ENCODE measurements at places on chromosomes 13 and 19.
A peak's percentile ranks its signal among the peaks of the same experiment; 100 is the strongest.

GRCh38 chr13:80618781-80619180 is 277.9 kb upstream of the SPRY2 start:
- no peak for DNase-seq

- no peak for DNase-seq
These were observed 1779.2 kb upstream of the MIR17HG start for GRCh38 chr13:89568276-89568675.

DNA sequence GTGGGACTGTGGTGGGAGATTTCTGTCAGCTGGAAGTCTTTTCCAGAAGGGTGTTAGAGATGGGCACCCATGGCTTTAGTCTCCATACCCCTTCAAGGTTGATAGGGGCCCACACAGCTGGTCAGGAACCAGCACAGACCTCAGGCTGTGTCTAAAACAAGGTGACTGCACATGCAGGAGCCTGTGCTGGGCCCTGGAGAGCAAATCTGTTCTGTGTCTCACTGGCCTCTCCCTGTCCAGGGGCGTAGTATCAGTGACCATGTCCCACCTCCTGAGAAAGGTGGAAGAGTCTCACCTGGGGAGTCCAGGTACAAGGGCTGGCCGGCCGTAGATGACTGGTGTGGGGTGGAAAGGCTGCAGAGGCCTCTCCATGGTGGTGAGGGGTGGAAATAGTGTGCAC is 19.4 kb downstream of the ZNF175 start:
- no peak for DNase-seq

DNA sequence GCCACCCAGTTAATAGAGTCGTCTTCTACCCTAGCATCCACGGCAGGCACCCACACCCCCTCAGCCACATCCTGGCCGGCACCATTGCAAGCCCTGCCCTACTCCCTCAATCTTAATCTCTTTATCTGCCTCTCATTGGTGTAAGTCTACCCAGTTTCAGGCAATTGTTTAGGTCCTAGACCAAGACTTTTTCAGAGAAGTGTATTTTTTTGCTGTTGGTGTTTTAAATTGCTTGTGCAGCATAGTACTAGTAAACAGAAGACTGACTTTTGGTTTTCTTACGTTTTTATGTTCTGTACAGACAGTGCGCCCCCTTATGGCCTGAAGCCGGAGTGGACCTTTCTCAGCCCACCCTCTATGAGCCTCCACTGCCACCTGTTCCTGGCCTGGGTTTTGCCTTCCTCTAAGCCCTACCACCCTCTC is 2.3 kb upstream of the LCP1 start:
- peak; percentile 2 for DNase-seq

- DNase-seq = peak; percentile 77
These were observed at the start of gene BST2 for GRCh38 chr19:17405250-17406045. Gene BST2 (minus strand): TSS chr19:17405630. CDS start chr19:17405575, 55 bp downstream.

- no peak for DNase-seq
These were observed 8.5 kb downstream of the PLEKHJ1 start for GRCh38 chr19:2227415-2228156.

- no peak for DNase-seq
These were observed 325.8 kb downstream of the LMO7 start for GRCh38 chr13:75961911-75962310.

DNA sequence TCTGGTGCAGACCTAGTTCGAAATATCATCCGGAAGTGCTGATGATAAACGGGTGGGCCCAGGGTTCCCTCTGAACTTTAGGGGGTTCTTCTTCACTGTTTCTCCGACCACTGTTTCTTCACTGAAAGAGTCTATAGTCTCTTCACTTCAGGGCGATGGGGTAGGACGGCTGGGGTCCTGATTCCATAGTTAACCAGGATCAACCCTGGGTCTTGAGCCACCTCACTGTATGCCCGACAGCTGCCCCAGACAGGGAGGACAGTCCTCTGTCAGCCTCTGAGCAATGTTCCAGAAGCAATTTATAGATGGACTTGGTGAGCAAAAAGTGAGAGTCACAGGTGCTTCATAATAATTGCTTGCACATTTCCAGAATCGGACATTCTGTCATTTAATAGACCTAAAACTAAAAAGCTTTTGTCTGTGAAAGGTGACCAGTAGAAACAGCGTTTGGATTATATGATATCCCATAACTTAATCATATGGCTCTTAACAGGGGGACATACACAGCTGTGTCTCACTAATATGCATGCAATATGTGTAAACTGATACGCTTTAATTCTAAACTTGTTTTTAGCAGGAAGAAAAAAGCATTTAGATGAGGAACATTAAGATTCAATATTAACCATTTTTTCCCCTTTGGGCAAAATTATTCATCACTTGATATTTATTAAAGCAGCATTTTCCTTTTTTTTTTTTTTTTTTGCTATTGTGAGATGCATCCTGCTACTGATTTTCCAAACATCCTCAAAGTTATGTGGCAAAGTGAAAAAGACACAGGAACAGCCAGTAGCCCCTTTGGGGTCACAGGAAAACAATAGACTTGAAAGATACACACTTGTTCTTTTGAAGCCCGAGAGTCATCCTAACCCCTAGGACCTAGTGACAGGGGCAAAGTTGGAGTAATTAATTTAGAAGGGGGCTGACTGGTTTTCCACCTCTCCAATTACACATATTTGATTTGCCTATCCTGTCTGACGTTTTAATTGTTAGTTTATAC is 277.0 kb downstream of the ZNF536 start:
- no peak for DNase-seq

GRCh38 chr13:74891610-74892009 is 590.4 kb downstream of the TBC1D4 start:
- peak; percentile 10 for DNase-seq

- DNase-seq = peak; percentile 48
These were observed 6.9 kb upstream of the JUNB start for GRCh38 chr19:12784394-12784870.

GRCh38 chr19:13012690-13013608 is 17.7 kb downstream of the NFIX start:
- DNase-seq = peak; percentile 79

- DNase-seq = peak; percentile 78
These were observed 645 bp downstream of the UBL3 start for GRCh38 chr13:29849731-29850212.

- no peak for DNase-seq
These were observed 14.9 kb upstream of the IGLON5 start for GRCh38 chr19:51296336-51297093.

DNA sequence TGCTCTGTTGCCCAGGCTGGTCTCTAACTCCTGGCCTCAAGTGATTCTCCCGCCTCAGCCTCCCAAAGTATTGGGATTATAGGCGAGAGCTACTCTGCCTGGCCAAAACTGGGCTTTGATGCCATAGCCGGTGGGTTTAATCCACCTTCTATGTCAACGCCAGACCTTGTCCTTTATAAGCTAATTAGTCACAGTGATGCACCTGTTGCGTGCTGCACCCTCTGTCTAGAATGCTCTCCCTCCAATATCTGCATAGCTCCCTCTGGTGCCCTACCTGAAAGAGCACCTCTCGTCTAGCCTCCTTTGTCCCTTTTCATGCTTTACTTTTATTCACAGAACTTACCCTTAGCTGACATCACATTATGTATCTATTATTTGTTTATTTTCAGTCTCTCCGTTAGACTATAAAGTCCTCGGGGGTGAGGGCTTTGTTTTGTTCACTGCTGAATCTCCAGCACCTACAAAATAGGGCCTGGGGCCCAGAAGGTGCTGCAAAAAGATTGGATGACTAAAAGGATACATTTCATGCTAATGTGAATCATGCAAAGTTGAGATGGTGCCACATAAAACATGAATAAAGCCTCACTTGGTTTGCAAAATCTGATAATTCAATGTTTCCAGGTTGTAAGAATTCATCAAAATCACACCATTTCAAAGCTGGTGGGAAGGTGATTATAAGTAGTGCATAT is 148.1 kb downstream of the USP12 start:
- no peak for DNase-seq

DNA sequence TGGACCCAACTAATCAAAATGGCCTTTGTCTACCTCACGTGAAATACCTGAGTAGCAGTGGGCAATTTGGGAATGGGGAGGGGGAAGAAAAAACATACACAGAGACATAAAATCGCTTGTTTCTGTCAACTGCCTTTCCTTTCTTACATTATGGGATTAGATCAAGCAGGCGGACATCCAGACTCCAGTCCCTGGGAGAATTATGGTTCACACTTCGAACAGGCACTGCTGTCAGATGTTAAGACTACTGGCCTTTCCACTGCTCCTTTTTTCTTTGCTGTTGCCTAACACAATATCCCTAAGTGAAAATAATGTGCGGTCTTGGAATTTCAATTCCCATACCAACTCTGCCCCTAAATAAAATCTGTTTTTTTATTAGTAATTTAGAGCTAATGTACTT is 1719.7 kb upstream of the SLC10A2 start:
- no peak for DNase-seq

GRCh38 chr13:40562975-40563349 is 103.5 kb downstream of the FOXO1 start:
- no peak for DNase-seq

DNA sequence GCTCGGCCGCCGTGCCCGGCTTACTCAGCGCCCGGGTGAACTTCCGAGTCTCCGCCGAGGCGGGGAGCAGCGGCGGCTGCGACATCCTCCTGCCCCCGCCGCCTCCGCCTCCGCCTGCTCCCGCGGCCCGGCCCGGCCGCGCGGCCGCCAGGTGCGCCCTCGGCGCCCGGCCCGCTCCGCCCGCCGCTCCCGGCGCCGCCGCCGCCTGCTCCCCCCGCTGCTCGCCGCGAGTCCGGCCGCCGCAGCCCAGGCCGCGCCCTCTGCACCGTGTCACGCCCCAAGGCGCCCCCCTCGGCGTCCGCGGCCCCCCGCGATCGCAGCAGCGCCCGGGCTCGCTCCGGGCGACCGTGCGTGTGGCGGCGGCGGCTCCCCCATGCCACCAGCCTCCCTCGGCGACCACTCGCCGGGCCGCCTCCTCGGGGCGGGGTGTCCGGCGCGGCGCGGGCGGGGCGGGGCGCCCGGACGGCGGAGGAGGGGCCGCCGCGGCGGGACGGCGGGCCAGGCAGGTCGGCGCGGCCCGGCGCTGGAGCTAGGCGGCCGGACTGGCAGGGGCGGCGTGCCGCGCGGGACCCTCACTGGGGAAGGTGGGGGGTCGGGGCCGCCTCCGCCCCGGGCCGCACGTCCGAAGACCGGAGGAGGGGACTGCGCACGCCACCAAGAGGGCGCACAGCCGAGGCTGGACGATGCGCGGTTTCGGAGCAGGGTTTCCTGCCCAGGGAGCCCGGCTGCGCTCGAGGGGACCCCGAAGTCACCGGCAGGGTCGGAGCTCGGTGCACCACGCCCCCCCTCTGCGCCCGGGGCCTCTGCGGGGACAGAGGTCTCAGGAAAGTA is 108.6 kb upstream of the DOCK9 start:
- DNase-seq = peak; percentile 55

DNA sequence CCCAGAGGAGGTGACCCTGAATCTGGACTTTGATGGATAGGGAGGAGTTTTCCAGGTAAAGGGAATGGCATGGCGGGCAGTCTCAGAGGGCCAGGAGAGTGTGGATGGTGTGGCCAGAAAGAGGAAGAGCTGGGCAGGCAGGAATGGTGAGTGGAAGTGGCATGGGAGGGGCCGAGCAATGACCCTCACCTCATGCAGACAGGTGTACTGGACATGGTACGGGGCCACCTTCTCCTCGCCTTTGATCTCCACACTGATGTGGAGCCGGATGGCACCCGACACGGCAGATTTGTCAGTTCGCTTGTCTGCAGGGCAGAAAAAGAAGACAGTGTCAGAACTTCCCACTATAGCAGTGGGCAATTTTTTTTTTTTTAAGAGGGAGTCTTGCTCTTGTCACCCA is 45.5 kb downstream of the UNC13A start:
- no peak for DNase-seq

DNA sequence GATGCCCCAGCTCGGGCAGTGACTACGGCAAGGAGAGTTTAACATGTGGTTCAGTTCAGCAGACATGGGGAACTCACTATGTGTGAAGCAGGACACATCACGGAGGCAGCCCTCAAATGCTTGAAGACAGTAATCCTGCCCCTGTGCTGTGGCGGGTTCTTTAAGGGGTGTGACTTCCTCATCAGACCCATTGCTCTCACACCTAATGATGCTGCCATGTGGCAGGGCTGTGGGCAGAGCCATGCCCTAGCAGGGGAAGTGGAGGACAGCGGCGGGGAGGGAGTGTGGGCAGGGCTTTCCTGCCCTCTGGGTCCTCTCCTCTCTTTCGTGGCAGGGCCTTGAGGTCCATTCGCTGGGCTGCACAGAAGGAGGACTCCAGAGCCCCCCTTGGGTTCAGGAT is 131.1 kb upstream of the GJB6 start:
- no peak for DNase-seq

DNA sequence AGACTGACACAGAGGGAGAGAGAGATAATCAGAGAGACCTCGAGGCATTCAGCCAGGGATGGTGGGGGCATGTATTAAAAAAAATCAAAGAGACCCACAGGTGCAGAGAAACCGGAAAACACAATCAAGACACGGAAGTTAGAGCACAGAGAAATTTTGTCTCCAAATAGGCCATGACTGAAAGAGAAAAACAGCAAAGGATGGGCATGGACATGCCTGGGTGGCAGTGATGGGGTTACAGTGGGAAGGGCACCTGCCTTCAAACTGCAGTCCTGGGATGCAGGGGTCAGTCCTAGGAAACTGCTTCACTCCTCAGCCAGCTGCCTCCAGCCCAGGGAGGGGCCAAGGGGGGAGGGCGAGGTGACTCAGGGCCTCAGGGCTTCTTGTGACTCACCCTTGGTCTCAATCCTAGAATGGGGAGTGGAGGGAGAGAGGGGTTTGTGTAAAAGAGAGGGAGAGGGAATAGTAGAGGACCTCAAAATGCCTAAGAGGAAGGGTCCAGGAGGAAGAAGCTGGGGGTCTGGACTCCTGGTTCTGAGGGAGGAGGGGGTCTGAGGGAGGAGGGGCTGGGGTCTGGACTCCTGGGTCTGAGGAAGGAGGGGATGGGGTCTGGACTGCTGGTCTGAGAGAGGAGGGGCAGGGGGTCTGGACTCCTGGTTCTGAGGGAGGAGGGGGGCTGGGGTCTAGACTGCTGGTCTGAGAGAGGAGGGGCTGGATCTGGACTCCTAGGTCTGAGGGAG is 3.6 kb upstream of the KCNN4 start:
- peak; percentile 85 for DNase-seq

DNA sequence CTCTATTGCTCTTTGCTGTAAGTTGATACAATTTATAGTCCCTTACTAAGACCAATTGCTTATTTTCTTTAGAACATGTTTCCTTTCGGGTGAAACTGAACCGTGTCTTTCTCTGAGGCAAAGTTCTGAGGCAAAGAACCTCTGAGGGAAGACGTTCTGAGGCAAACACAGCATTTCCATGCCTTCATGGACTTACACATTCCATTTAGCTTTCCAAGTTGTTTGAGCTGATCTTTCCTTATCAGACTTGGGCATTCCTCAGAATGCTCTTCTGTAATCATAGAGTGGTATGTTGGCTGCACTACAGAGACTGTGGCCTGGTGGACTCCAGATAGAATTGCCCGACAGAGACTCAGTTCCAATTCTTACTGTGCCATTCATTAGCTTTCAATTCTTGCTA is 579.1 kb downstream of the KCTD12 start:
- no peak for DNase-seq

DNA sequence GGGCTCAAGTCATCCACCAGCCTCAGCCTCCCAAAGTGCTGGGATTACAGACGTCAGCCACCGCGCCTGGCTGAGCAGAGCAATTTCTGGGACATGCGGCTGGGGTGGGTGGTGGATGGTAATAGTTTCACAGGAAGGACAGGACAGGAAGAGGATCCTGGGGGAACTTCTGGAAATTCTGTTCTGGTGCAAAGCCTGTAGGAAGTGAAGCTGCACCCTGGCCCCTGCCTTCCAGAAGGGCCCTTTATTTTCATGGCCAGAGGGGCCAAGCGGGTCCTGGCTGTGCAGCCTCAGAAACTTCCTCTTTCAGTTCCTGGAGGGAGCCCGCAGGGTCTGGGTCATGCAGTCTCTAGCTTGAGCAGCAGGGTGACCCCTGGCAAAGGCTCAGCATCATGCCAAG is 15.7 kb downstream of the FEM1A start:
- DNase-seq = no peak

- DNase-seq = no peak
These were observed 3.6 kb upstream of the N4BP2L2 start for GRCh38 chr13:32542221-32542620.
